Upper lobe of left lung (tissue), 6 donors: ENCODE measurements at places on chromosomes 11 and 22. TPM values are rescaled to one million over a fixed set of nuclear protein-coding genes. Genes with fewer than 3 reads are reported as not detected.

- peak; percentile 5 for DNase-seq
Observed at GRCh38 chr22:48860557-48860956, 967.1 kb downstream of the BRD1 start.

DNA sequence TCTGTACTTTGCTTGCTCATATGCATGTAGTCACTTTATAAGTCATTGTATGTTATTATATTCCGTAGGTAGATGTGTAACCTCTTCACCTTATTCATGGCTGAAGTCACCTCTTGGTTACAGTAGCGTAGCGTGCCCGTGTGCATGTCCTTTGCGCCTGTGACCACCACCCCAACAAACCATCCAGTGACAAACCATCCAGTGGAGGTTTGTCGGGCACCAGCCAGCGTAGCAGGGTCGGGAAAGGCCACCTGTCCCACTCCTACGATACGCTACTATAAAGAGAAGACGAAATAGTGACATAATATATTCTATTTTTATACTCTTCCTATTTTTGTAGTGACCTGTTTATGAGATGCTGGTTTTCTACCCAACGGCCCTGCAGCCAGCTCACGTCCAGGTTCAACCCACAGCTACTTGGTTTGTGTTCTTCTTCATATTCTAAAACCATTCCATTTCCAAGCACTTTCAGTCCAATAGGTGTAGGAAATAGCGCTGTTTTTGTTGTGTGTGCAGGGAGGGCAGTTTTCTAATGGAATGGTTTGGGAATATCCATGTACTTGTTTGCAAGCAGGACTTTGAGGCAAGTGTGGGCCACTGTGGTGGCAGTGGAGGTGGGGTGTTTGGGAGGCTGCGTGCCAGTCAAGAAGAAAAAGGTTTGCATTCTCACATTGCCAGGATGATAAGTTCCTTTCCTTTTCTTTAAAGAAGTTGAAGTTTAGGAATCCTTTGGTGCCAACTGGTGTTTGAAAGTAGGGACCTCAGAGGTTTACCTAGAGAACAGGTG, 11.1 kb downstream of the CCND1 start:
- no peak for DNase-seq

DNA sequence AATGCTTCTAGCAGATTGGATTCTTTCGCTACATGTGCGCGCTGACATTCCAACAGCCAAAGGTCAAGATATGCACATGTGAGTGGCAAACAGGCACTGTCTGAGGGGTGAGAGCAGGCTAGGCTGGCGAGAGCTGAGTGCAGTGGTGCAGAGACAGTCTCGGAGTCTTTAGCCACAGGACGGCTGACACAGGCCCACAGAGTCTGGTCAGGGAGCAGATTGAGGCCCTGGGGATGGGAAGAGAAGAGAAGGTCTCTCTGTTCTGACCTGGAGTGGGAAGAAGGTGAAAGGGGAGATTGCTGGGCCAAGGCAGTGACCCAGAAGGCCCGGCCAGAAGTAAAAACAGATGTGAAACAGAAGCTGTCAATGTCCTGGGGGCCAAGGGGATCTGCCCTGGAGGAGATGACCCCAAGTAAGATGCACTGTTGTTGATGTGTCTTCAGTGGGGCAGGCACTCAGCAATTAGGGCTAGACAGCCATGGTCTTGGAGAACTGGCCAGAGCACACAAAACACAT, 197.8 kb downstream of the ETS1 start:
- no peak for DNase-seq

Gene KDM4E
- not detected for total RNA-seq

GRCh38 chr11:3920148-3920852, 64.8 kb downstream of the STIM1 start:
- DNase-seq = peak; percentile 75

- peak; percentile 82 for DNase-seq
Observed at GRCh38 chr11:72238040-72238450, 5.9 kb downstream of the PHOX2A start.

DNA sequence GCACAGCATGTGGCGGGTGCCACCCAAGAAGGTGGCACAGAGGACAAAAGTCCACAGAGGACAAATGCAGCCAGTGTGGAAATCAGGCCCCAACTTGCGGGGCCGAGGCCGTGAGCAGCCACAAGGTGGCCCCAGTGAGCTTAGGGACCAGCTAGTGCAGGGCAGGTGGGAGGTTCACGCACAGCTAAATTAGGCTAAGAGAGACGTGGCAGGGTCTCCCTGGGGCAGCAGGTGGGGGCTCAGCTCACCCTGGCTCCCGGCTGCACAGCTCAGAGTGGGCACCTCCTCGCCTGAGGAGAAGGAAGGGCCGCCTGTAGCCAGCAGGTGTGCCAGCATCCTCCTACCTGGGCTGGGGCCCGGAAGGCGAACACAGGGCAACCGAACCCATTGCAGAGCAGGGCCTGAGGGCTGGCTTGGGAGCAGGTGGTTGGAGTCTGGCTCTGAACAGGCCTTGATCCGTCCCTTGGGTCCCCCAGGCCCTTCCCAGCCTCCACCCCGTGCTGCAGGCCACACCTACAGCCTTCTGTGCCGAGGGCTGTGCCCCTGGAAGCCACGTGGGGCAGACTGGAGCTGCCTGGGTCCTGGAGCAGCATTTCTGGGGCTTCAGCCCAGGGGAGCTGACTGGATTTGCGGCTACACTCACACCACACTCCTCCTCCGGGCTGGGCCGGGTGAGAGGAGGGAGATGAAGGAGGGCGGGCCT, 26.1 kb upstream of the CELSR1 start:
- DNase-seq = peak; percentile 83
